Thoracic aorta (tissue), 2 donors: ENCODE measurements at places on chromosomes 6 and 20.

- peaks cover 15% of the 10 kb centered on the region for H3K36me3 ChIP-seq
- H3K4me1 ChIP-seq = peaks cover 39% of the 10 kb centered on the region
- H3K27ac ChIP-seq = no peak overlapping the region
- no peak for DNase-seq
- H3K27me3 ChIP-seq = no peaks in the 10 kb centered on the region
- H3K4me3 ChIP-seq = no peak overlapping the region
Observed at GRCh38 chr20:33649201-33649681, 12.9 kb upstream of the C20orf144 start.

DNA sequence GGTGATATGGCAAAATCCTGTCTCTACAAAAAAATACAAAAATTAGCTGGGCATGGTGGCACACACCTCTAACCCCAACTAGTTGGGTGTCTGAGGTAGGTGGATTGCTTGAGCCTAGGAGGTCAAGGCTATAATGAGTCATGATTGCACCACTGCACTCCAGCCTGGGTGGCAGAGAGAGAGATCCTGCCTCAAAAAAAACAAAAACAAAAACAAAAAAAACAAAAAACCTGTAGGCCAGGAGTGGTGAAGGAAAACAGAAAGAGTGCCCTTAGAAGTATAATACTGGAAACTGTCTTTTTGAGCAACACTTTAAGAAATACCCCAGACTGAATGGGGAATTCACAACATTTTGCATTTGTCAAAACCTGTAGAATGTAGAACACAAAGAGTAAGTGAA lies 85.3 kb downstream of the JARID2 start:
- no peaks in the 10 kb centered on the region for H3K27me3 ChIP-seq
- H3K4me3 ChIP-seq = no peak overlapping the region
- peaks cover 29% of the 10 kb centered on the region for H3K4me1 ChIP-seq
- DNase-seq = no peak

DNA sequence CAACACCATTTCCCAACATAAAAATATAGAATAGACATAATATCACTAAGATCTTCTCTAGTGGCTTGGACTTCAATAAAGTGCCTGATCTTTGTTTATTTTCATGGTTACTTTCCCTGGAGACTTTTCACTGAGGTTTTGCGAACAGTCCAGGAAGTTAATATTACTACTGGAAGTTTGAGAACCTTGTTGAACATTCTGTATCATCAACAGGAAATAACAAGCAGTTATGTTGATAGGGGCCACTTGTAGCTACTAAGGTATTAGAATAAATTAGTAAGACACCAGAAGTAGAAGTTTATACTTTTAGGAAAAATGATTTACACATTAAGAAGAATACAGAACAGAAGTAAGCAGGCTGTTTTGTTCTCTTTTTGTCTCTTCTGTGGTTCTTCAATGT lies 180.2 kb downstream of the TFAP2B start:
- H3K27ac ChIP-seq = no peak overlapping the region
- no peaks in the 10 kb centered on the region for H3K36me3 ChIP-seq
- DNase-seq = no peak
- no peaks in the 10 kb centered on the region for H3K4me1 ChIP-seq
- H3K27me3 ChIP-seq = no peaks in the 10 kb centered on the region

GRCh38 chr6:95681736-95682135 lies 104.4 kb downstream of the MANEA start:
- no peak overlapping the region for H3K4me3 ChIP-seq
- DNase-seq = no peak
- no peak overlapping the region for H3K27ac ChIP-seq

- no peaks in the 10 kb centered on the region for H3K36me3 ChIP-seq
- no peaks in the 10 kb centered on the region for H3K27me3 ChIP-seq
- no peaks in the 10 kb centered on the region for H3K4me1 ChIP-seq
- no peak for DNase-seq
Observed at GRCh38 chr6:147390909-147391536, 117.5 kb upstream of the SAMD5 start.
